Dermis blood vessel endothelial cell (primary cell): ENCODE measurements at places on chromosomes 11 and 22.

DNA sequence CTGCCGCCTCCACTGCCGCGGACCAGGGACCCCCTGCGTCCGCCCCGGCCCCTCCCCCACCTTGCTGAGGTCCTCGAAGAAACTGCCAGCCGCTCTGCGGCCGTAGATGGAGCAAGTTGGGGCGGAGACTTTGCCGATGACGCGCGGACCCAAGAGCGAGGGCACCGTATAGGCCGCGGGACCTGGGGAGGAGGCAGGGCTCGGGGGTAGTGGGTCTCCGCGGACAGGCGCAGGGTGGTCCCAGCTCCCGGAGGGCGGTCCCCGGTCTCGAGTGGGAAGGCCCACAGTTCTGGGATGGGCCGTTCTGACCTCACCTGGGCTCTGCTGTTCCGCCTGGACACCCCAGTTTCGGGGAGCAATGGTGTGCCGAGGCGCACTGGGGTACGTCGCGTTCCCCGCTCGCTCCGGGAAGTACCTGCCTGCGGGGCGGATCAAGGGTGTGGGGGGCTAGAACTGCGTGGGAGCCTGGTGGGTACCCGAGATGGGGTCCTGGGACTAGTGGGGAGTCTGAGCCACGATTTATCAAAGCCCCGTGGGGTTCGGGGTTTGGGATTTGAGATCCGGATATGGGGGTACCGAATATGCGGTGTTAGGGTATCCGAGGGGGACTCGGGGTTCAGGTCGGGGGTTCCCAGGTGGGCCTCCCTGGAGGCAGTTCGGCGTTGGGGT lies 1.2 kb upstream of the TYMP start:
- peak; percentile 68 for DNase-seq

GRCh38 chr11:17406818-17407149 lies 18.3 kb upstream of the KCNJ11 start:
- no peak for DNase-seq

GRCh38 chr11:31601635-31602282 lies 92.2 kb downstream of the ELP4 start:
- DNase-seq, result no peak

GRCh38 chr11:17519061-17519885 lies 24.9 kb downstream of the USH1C start:
- no peak for DNase-seq

GRCh38 chr22:35863432-35863831 lies 145.8 kb downstream of the APOL5 start:
- DNase-seq, result no peak

- no peak for DNase-seq
These were observed 59.2 kb downstream of the NFAM1 start for GRCh38 chr22:42372976-42373375.

DNA sequence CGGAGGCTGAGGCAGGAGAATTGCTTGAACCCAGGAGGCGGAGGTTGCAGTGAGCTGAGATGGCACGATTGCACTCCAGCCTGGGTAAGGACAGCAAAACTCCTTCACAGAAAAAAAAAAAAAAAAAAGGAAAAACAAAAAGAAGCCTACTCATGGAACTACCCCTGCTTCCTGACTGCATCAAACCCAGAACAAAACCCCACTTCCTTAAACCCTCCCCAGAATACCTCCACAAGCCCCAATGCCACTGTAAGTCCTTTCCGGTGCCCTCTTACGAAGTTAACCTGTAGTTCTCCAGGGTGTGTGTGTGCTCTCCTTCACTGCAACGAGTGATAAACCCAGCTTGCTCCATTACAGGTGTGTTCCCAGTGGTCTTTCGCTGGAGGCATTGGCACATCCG lies 8.6 kb upstream of the TOLLIP start:
- DNase-seq, result no peak

- peak; percentile 19 for DNase-seq
These were observed 11.0 kb upstream of the MOB2 start for GRCh38 chr11:1497600-1497999.

DNA sequence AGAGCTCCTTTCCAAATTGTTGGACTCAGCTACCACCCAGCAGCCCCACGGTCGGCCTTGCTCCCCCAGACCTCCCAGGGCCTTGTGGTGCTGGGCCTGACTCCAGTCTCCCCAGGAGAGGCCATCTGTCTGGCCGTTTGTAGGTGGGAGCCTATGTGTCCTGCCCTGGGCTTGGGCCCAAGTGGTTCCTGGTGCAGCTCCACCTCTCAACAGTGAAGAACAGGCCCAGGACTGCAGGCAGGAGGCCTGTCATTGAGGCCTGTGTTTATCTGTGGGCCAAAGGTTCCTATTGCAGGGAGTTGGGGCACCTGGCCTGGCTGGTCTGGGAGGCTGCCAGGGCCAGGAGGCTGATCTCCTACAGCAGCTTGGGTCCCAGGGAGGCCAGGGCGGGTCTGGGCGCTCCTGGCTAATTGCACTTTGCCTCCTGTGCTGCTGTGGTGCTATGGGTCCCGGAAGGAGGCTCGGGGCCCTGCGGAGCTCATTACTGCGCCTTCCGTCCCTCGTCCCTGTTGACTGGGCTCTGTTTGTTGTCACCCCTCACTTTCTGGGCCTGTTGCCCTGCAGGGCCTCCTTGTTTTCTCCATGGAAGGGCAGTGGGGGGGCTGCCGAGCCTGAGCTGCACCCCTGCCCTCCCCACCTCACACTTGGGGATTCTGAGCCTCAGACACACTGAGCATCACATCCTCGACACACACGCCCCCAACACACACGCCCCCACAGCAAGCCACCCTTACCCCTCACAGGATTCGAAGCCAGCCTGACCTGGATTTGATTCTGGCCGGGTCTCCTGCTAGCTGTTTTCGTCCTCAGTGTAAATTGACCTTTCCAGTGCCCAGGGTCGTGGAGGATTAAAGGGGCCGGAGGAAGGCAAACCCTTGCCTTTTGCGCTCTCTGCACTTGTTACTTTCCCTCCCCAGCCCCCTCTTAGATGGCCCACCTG lies 6.8 kb upstream of the OMP start:
- no peak for DNase-seq

DNA sequence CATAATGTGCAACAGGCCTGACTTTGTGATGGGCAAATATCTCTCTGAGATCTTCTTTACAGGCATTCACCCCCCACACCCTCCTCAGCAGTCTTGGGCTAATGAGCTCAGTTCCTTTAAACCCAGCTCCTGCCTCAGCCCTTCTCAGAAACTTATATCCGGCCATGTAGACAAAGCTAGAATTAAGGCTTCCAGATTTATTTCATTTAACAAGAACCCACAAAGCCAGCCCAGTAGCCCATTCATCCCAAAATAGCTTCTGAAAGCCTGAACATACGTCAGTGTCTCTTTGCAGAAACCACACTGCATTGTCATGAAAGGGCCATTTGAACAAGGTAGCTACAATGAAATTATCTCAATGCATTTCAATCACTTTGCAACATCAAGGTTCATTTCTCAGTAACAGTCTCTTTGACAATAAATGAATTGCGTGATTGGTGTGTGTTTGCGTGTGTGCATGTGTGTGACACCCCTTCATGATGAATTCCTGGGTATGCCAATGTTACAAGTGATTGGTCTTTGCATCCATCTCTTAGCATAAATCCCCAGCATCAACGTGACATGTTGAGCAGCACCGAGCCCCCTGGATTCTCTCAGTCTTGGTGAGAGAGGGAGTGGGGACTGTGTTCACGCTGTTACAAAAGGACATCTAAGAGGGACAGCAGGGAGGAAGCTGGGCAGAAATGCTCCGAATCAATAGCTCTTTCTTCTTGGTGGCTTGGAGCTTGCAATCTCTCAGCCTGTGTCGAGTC lies 299.6 kb downstream of the KIRREL3 start:
- DNase-seq, result no peak

- peak; percentile 53 for DNase-seq
These were observed 476.9 kb downstream of the MIAT start for GRCh38 chr22:27134315-27134701.

GRCh38 chr22:44736581-44737405 lies 15.6 kb upstream of the ARHGAP8 start:
- DNase-seq, result no peak

DNA sequence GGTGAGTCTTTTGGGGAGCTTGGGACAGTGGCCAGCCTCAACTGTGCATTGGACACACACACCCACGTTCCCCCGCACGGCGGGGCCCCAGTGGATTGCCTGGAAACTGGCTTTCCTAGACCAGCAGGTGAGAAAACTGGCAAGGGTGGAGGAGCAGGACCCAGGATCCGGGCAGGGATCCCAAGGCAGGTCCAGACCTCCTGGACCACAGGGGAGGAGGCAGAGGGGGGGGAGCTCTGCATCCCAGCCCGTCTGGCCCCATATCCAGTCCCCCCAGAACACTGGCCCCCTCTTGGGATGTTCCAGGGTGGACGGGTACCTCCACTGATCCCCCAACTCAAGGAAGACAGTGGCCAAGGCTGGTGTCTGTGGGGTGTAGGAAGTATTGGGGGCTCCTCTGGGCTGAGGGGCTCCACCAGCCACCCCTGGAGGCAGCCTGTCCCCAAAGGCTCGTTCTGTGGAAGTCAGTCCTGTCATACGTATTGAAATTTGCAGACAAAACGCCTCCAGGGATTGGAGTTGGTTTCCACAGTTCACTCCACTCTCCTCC lies 89.3 kb upstream of the LINC01488 start:
- no peak for DNase-seq

DNA sequence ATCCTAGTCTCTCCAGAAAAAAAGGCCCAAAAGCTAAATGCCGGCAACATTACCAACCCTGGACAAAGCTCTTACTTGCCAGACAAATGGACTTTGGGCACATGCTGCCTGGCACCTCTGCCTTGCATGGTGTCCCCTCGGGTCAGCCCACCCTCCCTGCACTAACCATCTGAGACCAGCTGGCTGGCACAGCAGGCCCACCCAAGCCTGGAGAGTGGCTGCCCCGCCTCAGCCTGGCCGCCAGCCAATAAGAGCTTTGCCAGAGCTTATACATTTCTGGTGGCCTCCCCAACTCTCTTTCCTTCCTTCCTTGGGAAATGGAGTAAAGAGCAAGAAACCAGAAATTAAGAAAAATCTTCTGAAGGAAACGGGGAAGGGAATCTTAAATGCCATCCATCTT lies 24.5 kb downstream of the MCHR1 start:
- DNase-seq, result no peak

DNA sequence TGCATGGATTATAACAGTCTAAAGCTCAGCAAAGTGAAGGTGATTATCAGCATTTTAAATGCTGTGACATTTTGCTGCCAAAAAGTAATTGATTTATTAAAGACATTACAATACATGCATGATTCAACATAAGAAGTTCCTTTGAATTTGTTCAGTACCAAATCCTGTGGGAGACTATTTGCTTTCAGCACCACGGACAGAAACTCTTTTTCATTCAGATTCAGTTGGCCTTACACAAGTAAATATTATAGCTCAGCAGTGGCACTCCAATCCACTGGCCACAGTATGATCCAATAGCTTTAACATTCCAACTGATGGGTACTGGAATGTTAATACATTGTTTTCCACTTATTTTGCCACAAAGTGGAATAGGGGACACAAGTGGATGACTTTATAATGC lies 806.7 kb downstream of the NTM start:
- peak; percentile 46 for DNase-seq

DNA sequence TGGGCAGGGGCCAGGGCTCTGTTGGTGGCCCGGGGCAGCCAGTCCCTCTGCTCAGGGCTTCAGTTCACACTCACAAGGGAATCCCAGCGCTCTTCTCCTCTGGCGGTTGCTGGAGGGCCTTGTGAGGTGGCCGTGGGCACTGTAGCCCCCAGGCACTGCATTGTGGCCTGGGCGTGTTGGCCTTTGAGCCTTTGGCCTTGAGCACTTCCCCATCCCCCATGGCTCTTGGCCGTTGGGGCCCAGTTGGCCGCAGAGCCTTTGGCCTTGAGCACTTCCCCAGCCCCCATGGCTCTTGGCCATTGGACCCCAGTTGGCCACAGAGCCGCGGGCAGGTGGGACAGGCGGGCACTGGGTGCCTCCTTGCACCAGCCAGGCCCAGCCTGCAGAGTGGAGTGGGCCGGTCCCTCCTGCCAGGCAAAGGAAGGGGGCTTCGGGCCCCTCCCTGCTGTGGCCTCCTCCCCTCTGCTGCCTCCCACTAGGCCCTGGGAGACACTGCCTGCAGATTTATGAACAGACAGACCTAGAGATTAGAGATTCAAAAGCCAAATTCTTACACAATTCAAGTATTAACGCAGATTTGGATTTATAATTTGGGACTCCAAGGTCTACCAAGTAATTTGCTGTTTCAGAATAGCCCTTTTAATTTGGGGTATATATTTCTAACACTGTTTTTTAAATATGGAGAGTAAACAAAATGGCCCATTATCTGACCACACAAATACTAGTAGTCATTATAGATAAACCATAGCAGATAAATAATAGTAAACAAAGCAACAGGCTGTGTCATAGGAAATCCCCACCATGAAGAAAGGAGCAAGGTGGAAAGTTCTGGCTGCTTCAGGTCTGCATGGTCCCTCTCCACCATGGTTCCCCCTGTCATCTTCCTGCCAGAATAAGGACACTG lies 18.2 kb upstream of the TXNRD2 start:
- no peak for DNase-seq

- no peak for DNase-seq
These were observed 34.2 kb upstream of the BIRC3 start for GRCh38 chr11:102283116-102283485.

DNA sequence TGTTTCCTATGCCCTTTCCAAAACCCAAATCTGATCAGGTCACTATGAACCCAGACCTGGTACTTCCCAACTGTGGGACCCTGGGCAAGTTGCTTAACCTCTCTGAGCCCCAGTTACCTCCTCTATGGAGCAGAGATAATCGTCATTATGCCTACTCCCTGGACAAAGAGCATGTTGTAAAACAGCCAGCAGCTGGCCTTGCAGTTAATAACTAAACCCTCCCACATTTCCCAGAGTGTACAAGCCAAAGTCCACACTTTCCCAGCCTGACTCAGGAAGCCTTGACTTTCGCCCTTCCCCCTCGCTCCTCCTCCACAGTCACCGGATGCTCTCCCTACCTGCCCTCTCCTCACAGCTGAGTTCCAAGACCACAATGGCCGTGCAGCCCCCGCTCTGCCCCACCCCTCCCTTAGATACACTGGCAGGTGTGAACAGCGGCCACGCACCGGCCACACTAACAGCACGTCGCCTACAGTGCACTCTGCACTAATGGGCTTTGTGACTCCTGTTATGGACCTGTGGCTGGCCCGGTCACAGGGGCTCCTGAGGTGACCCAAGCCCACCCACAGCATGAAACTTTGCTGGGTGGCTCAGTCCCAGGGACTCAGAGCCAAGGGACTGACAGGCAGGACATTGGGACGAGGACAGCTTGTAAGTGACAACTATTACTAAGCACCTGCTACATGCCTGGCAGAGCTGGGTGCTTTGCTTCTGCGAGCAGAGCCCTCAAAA lies 15.6 kb upstream of the MFNG start:
- peak; percentile 95 for DNase-seq

DNA sequence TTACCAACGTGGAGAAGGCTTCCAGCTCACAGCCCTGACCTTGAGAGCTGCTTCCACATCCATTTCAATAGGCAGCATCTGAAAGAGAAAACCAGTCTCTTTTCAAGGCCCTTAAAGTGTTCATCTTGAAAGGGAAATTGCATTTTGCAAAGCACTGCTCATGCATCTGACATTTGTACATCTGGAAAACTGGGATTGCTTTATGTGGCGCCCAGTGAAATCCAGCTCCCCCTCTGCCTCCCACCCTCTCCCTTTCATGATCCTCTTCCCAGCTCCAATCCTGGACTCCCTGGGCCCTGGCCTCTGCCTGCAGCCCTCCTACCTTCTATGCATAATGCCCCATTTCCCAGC lies 17.4 kb downstream of the TP53AIP1 start:
- DNase-seq, result no peak

- DNase-seq, result no peak
These were observed at the start of gene NPAS4 for GRCh38 chr11:66420671-66421476. NPAS4 (plus strand) TSS chr11:66421035; CDS start chr11:66421180, 145 bp downstream.

GRCh38 chr11:87597725-87598124 lies 560.0 kb downstream of the TMEM135 start:
- DNase-seq, result no peak
